Urinary bladder (tissue), 4 donors: ENCODE measurements at places on chromosomes 2 and 18. TPM values are rescaled to one million over a fixed set of nuclear protein-coding genes. Genes with fewer than 3 reads are reported as not detected.

GRCh38 chr18:13482618-13482945 lies 243.8 kb downstream of the FAM210A start:
- DNase-seq, result no peak

- DNase-seq, result no peak
Observed at GRCh38 chr2:187774551-187775071, 220.4 kb upstream of the TFPI start.

- DNase-seq, result no peak
Observed at GRCh38 chr2:240643811-240644150, 18.5 kb downstream of the GPR35 start.

DNA sequence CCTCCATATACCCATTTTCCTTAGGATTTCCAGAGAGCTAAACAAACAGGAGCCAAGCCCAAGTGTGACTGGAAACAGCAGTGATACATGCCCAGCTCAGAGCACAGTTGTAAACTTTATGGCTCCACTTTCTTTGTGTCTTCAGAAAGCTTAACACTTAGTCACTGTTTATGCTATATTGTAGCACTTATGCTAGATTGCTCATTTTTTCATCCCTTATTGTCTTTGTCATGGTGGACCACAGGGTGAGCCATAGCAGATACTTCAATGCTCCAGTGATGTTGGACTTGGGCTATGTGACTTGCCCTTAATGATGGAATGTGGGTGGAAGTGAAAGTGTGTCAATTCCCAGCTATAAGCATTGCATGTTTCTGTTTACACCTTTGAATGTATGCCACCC lies 401.6 kb downstream of the METTL4 start:
- no peak for DNase-seq

- DNase-seq, result peak; percentile 3
Observed at GRCh38 chr18:47050468-47050867, 15.0 kb upstream of the ELOA2 start.

REG3A gene
- not detected for total RNA-seq

ERFE gene
- total RNA-seq, result 0.79 TPM

TCF4 gene
- 464 TPM for total RNA-seq

CLEC4F gene
- total RNA-seq, result not detected

IL36G gene
- not detected for total RNA-seq
